Activated T-helper 1 cell treated with anti-CD3 and anti-CD28 coated beads, Interleukin-12 subunit alpha, Interleukin-12 subunit beta, Interleukin-2, Interleukin-4 antibody, amounts not matched to agents 30 ng/mL and 10 ng/mL and 1 ng/mL, durations not matched to agents 14 hours and 24 hours and 36 hours (primary cell): ENCODE measurements at places on chromosomes 7 and 10. TPM values are rescaled to one million over a fixed set of nuclear protein-coding genes. Genes with fewer than 3 reads are reported as not detected.

- H3K27ac ChIP-seq: no peak overlapping the region
- H3K4me3 ChIP-seq: peak overlapping the region; percentile 59
- H3K4me1 ChIP-seq: peaks cover 61% of the 10 kb centered on the region
- peaks cover 15% of the 10 kb centered on the region for H3K36me3 ChIP-seq
- peaks cover 2% of the 10 kb centered on the region for H3K27me3 ChIP-seq
Measured at GRCh38 chr10:73092830-73093229, 3.8 kb downstream of the P4HA1 start.

- H3K27me3 ChIP-seq: no peaks in the 10 kb centered on the region
- H3K36me3 ChIP-seq: no peaks in the 10 kb centered on the region
- no peak overlapping the region for H3K27ac ChIP-seq
- no peak for DNase-seq
Measured at GRCh38 chr10:133114251-133114650, 26.5 kb downstream of the ADGRA1 start.

DNA sequence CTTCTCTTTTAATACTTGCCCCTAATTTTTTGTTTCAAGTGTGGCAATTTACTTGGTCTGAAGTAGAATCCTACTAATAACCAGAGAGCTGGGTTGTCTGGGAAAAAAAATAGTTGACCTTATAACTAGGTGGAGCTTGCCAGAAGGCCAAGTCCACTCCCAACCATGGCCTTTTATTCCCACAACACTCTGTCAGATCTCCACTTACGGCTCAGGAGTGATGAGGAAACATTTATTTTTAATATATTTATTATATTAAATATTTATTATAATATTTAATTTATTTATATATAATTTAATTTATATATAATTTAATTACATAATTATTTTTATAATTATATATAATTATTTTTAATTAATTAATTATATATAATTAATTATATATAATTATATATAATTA is 58.8 kb downstream of the TSPAN12 start:
- no peaks in the 10 kb centered on the region for H3K36me3 ChIP-seq
- H3K27ac ChIP-seq: no peak overlapping the region
- H3K4me1 ChIP-seq: no peaks in the 10 kb centered on the region

DNA sequence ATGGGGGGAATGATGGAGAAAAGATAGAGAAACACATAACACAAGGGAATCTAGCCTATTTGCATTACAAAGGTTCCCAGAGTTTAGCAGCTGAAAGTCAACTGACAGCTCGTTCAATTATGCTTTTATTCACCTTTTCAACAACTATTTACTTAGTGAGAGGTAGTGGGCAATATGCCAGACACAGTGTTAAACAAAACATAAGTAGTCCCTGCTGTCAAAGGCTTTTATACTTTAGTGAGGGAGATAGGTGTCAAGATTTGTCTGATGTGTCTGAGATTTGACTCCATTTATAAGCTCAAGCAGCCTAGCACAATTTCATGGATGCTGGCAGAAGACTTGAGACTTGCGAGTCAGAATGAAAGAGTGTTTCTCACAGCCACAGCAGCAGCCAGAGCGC is 549.0 kb upstream of the VSTM2A start:
- no peak overlapping the region for H3K27ac ChIP-seq
- H3K4me3 ChIP-seq: no peak overlapping the region
- H3K36me3 ChIP-seq: no peaks in the 10 kb centered on the region
- no peaks in the 10 kb centered on the region for H3K27me3 ChIP-seq
- H3K4me1 ChIP-seq: no peaks in the 10 kb centered on the region

- H3K27ac ChIP-seq: no peak overlapping the region
- no peak for DNase-seq
- H3K4me1 ChIP-seq: no peaks in the 10 kb centered on the region
- H3K4me3 ChIP-seq: no peak overlapping the region
Measured at GRCh38 chr10:112973805-112974204, 23.8 kb downstream of the TCF7L2 start.

DNA sequence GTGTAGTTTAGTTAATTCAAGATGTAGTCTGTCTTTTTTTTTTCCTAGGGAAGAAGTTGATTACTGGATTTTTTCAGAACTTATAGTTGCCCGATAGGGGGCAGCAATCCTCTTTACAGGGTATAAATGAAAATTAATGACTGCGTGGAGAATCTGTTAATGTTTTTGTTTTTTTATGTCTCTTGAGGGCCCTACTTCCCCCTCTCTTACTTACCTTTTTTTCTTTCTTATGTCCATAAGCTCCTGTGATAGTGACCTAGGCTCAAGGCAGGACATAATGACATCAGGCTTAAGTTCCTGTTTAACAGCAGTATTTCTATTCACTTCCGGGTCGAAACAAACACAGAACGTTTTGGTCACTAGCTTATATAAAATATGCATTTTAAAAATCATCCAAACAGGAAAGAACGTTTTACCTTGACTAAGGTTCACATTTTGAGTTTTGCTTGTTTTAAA is 18.8 kb downstream of the CDC123 start:
- peaks cover 37% of the 10 kb centered on the region for H3K4me1 ChIP-seq
- H3K27me3 ChIP-seq: no peaks in the 10 kb centered on the region
- peak overlapping the region; percentile 59 for H3K27ac ChIP-seq
- H3K36me3 ChIP-seq: peaks cover 43% of the 10 kb centered on the region
- DNase-seq: peak; percentile 15
- peak overlapping the region; percentile 43 for H3K4me3 ChIP-seq

DNA sequence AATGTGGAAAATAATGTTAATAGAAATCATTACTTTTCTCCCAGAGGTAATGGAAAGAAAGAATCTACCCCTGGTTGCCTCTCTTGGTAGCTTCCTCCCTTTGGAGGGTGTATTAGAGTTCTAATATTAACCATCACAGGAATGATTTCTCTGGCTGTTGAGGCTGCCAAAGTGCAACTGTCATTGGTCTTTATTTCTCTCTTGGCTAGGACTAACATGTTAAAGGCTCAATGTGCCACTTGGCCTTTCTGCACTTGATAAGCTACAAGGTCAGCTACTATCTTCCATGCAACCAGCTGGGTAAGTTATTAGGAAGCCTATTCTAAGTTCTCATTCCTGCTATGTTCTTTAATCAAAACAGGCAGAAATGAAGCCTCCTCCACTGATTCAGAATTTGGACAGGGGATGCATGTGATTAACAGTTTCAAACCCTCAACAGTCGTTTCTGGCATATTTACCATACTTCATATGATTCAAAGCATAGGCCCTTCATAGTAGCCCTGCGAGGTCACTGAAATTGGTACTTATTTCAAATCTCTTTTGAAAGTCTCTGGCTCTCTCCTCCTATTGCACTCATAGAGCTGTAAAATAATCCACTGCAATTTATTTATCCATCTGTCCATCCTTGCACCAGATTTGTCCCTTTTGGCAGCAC is 645.0 kb downstream of the SORCS1 start:
- no peaks in the 10 kb centered on the region for H3K27me3 ChIP-seq
- no peak for DNase-seq
- H3K36me3 ChIP-seq: no peaks in the 10 kb centered on the region
- H3K27ac ChIP-seq: no peak overlapping the region

- H3K4me1 ChIP-seq: peaks cover 11% of the 10 kb centered on the region
- H3K27me3 ChIP-seq: peaks cover 6% of the 10 kb centered on the region
- no peaks in the 10 kb centered on the region for H3K36me3 ChIP-seq
- no peak overlapping the region for H3K4me3 ChIP-seq
- no peak for DNase-seq
Measured at GRCh38 chr10:69731184-69731583, 70.5 kb upstream of the COL13A1 start.

GRCh38 chr10:120597902-120598301 is 140.9 kb downstream of the PLPP4 start:
- DNase-seq: no peak
- H3K4me3 ChIP-seq: no peak overlapping the region
- H3K27me3 ChIP-seq: peaks cover 2% of the 10 kb centered on the region
- no peaks in the 10 kb centered on the region for H3K36me3 ChIP-seq
- H3K4me1 ChIP-seq: no peaks in the 10 kb centered on the region

FAM25G gene
- not detected in 2 replicates for total RNA-seq

SPAM1 gene
- total RNA-seq: not detected in 2 replicates

PKD1L1 gene
- total RNA-seq: 0.07 TPM in 1 of 2 replicates, not detected in the other
